ENCODE measurements at places on chromosomes 6 and 20.
A peak's percentile ranks its signal among the peaks of the same experiment; 100 is the strongest.

- no peak for DNase-seq
These were observed 1.6 kb upstream of the MDGA1 start for GRCh38 chr6:37699138-37699766.

GRCh38 chr20:40416274-40416673 lies 272.8 kb downstream of the MAFB start:
- no peak for DNase-seq

DNA sequence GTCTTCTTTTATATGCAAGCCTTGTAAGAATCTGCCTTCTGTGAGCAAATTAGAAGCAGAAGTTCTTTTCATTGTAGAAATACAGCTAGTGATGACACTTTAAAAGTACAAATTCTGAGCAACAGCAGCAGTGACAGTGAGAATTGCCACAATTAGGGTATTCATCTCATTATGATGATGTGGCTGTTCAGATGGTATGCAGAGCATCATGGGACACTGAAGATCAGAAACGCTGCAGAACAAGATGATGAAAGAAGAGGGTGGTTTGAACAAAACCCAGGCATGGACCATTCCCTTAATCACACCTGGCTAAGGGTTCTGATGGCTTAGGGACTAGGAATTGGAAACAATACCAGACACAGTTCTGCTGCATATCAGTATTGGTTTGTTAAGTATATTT lies 312.7 kb upstream of the TBX18 start:
- DNase-seq: no peak

DNA sequence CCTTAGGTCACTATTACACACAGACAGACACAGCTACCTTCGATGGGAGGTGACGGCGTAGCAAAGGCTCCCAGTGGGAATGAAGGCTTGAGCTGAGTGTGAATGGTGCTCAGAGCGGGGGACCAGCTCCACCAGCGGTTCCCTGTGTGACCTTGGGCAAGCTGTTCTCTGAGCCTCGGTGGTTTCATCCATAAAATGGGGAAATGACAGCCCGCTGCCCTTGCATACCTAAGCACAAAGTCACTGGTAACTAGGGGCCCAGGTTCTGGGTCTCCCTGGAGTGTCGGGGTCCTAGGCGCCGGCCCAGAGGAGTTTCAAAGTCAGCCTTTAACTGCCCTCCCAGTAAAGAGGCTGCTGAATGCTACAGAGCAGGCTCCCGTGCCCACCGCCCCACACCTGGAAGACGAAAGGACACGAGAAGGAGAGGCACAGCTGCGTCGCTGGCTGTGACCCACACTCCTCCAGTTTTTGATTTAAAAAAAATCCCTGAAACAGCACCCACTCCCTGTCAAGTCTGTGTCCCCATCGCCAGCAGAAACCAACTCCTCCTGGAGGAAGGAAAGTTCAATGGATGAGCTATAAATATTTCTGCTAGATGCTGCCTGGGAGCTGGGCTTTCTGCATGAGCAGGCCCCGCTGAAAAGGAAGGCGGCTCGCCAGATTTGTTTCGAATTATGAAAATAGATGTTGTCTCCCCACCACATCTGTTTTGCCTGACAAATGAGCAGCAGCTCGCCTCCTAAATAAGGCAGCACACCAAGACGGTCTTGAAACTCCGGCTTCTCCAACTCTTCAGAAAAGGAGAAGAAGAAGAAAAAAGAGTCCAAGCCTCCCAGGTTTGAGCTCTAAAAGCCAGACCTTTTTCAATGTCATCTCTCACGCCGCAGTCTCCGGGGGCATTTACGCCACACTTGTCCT lies 27.4 kb downstream of the PMEPA1 start:
- DNase-seq: no peak

GRCh38 chr20:3156811-3157619 lies 2.6 kb downstream of the FASTKD5 start:
- no peak for DNase-seq

GRCh38 chr20:57425150-57426013 lies 34.2 kb downstream of the RBM38 start:
- DNase-seq: no peak

DNA sequence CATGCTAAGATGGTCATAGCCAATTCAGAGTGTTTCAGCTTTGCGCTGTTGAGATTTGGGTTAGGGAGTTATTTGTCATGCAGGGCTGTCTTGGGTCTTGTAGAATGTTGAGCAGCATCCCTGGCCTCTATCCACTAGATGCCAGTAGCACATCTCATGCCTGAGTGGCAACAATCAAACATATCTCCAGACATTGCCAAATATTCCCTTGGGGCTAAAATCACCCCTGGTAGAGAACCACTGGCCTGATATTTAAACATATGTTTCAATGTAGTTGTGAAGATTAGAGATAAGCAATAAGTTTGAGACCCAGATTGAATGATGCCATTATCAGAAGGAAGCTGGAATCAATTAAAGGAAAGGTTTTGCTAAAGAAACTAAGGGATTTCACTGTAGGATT lies 463.3 kb downstream of the DOK5 start:
- no peak for DNase-seq

- DNase-seq: no peak
These were observed 45.3 kb upstream of the SIRPG start for GRCh38 chr20:1702855-1703254.

GRCh38 chr20:3887876-3888620 lies 1.1 kb upstream of the PANK2 start:
- DNase-seq: no peak

DNA sequence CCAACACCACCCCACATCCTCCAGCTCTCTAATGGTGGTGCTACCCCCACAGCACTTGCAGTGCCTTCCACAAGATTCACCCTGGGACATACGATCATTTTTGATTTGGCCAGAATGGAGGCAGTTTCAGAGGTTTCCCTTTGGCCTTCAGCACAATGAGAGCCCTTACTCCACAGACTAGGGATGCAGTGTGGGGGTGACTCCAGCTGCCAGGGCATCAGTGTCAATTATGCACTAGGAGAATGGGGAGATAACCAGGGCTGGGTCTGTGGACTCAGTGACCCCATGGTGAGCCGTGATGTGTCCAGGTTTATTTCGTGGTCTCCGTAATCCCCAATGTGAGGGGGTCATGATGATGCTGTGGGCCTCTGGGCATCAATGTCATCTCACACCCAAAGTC lies 31.5 kb upstream of the MICB start:
- no peak for DNase-seq

DNA sequence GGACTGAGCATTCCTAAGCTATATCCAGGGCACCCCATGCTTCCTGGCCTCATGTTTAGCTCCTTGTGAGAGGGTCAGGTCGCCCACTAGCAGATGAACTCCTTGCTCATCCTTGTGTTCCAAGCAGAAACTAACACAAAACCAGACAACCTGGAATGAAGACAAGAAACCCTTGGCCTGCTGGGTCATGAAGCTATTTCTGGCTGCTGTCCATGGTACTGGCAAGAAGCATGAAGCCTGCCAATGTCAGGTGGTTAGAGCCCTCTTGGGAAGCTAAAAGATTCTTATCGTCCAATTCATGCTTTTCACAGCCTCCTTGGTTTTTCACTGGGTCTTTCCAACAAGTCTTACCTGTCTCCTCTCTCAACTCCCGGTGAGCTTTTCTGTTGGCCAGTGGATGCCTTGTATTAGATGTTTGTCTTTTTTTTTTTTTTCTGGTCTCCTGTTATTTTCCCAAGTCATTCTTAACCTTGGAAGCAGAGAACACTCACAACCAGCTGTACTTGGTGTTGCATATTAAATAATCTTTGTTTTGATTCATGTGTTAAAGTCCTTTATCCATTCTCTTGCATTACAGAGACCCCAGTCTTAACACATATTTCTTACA lies 180.3 kb downstream of the ANKRD60 start:
- DNase-seq: peak; percentile 79

DNA sequence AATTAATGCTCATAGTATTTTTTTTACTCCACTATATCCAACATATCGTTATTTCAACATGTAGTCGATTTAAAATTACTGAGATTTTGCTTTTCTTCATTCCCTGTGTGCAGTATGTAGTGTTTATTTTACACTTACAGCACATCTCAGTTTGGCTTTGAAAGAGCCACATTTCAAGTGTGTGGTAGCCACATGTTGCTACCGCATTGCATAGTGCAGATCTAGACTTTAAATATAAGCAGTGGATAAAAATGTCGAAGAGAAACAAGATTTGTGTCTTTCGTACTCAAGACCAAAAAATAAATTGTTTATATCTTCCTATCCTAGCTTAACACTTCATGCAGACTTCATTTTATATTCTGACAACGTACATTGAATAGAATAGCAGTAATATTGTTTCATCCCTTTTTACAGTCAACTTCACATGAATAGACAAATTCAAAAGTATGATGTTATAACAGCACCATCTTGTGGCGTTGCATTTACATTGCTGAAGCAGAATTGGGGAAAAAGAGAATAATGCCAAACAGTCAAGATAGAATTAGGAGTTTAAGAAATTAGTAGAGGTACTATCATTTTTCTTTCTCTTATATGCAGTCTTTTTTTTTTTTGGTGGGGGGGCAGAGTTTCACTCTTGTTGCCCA lies 29.9 kb downstream of the FBXO5 start:
- peak; percentile 81 for DNase-seq

DNA sequence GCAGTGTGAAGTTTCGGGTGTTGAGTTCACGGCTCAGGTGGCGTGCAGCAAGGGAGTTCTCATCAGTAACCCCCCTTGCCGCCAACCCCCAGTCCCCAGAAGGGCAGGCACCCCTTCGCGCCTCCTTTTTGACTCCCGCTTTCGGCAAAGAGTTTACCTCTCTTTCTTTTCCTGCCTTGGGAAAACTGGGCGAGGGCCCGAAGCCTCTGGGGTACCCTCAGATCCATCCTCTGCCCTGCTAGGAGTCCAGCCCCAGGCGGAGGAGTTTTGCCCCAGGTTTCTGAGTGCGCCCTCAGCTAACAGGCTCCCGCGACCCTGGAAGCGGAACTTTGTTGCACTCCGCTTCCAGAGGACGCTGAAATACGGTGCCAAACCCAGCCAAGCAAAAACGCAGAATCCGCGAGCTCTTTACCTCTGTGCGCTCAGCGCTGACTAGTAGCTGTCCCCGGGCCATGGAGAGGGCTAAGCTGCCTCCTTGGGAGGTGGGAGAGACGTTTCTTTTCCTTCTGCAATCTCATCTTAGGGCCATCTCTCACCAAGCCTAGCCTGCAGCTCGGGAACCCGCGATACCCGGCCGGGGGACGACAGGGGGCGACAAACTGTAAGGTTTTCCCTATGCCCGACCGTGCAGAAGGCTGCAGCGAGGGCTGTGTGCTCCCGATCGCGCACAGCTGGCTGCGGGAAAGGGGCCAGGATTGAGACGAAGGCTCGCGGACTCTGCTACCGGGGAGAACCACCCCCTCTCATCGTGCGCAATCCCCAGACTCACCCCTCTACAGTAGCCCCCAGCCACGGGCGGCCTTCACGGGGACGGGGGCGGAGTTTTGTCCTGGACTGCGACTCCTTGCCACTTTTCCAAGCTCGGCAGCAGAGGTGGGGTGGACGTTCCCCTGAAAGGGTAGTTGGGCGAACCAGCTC lies 2.7 kb upstream of the PAX1 start:
- DNase-seq: peak; percentile 63

GRCh38 chr6:14380901-14381828 lies 263.6 kb downstream of the CD83 start:
- no peak for DNase-seq

DNA sequence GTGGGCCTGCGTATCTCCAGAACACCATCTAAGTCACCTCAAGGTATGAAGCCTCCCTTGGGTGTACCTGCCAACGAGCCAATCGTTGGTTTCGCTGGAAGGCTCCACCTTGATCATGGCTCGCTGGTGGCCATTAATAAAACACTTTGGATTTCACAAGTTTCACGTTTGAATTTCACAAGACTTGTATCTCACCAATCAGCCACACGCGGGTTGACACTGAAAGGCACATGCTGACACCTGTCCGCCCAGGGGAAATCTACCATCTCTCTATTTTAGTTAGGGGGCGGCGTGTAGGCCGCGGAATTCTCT lies 586 bp upstream of the HMGA1 start:
- DNase-seq: no peak
